ENCODE measurements at places on chromosomes 12 and 14.
A peak's percentile ranks its signal among the peaks of the same experiment; 100 is the strongest.

DNA sequence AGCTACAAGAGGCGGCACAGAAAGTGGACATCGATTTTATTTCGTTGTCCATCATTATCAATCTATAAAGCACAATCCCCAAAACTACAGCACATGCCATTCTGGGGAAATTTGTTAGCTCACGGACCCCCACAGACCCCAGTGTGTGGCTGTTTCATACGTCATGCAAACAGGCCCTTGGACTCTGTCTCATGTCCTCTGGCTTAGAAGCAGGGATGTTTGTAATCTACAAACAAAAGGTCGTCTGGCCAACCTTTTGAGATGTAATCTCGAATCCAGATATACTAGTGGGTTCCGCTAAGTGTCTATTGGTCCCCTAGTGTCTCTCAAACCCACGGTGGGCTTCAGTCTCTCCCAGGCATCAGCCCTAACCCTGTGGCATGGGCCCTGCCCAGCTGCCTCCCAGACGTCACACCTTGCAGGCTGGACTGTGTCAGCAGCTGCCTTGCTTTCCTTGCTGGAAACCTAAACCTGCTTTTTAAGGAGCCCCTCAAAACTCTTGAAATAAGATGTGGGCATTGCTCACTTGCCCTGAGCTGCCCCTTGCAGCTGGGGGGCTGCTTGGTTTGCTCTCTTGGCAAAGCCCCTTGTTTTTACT is 220.8 kb downstream of the ZFP36L1 start:
- no peak for DNase-seq

DNA sequence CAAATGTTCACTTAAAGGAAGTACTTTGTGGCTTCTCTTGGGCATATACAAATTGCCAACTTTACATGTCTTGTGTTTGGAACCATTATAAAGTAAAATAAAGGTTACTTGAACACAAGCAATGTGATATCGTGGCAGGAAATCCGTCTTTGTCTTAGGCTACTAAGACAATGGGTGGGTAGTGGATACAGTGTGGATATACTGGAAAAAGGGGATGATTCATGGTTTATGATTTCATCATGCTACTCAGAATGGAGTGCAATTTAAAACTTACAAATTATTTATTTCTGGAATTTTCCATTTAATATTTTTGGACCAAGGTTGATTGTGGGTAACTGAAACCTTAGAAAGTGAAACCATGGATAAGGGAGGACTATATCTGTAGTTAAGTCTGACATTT is 48.4 kb downstream of the MYRFL start:
- no peak for DNase-seq

GRCh38 chr12:101441461-101442224 is 33.5 kb upstream of the SPIC start:
- no peak for DNase-seq

GRCh38 chr12:102950107-102950949 is 7.1 kb upstream of the ASCL1 start:
- peak; percentile 30 for DNase-seq

DNA sequence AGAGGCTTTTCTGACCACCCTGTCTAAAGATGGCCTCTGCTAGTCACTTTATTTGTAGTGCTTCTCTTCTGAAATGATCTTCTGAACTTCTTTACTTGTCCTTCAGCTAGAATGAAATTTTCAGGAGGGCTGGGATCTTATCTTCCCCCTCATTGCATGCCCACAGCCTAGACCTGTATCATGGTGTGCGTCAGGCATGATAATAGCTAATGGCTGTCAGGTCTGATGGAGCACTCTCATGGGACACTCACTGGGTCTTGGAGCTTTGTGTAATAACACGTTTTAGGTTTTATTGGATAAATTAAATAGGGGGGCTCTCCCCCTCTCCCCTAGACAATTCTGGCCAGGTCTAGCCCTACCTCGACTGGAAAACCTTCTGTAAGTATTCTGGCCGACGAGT is 97.1 kb upstream of the NRXN3 start:
- no peak for DNase-seq

- no peak for DNase-seq
These were observed 114.1 kb upstream of the FKBP4 start for GRCh38 chr12:2680676-2681039.

DNA sequence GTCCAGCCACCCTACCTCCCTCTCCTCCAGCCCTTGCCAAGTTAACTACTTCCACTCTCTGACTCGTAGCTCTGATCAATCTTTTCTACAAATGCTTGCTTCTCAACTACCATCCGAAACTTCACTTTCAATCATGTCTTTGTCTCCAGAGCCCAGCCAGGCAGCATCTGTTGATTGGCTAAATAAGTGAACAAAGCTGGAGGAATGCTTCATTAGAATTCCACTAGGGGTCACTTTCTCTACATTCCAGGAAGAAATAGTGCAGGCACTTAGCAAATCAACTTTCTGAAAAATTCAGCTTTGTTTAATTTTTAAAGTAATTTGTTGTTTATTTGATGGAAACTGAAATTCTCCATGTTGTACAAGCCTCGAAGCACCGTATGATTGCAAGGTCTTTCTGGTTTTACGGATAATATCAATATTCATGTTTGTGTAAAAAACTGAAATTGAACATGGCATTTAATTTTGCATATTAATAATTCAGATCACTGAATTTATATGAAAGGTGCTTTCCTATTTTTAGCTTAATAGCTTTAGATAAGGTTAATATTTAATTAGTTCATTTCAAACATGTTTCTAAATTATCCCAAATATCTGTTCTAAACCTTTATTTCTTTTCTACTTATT is 32.4 kb upstream of the HELB start:
- peak; percentile 15 for DNase-seq

DNA sequence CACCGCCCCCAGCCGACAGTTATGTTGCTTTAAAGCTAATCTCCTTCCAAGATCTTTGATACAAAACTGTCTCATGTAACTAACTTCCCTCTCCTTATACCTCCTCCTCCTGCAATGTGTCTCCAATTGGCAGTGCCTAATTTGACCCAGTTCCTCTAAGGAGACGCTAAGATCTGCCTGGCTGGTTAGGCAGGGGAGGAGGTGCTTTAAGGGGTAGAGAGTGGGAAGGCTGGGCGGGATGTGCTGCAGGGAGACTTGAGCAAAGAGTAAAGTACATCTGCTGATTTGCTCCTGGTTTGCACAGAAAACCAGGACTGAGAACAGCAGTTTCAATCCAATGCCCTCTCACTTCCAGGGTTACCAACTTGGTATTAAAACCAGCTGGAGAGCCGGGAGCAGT is 7.4 kb upstream of the IKZF4 start:
- no peak for DNase-seq

- DNase-seq = no peak
These were observed 92.5 kb downstream of the DPF3 start for GRCh38 chr14:72801381-72801812.

All from body of pancreas (tissue), 4 donors.